NCI-H1105 (cell line): ENCODE measurements at places on chromosomes 3 and 15.

DNA sequence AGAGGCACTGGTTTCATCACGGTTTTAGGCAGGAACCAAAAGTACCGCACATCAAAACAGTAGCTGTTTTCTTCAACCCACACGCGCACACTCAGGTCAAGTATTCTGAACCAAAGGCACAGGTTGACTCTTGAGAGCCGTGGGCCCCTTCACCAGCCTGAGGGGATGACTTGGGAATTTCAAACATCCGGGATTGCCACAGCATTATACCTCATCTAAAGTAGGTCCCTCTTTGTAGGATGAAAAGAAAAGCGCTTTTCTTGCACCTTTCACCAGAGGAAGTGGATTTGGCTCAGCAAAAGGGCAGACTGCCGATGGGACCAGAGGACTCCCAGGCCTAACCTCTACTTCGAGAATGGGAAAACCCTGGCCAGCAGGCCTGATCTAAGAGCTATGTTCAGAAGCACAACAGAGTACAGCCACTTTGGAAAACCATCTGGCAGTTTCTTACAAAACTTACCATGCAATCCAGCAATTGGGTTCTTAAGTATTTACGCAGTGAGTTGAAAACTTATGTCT lies 88.2 kb upstream of the PROK2 start:
- no peak for DNase-seq

DNA sequence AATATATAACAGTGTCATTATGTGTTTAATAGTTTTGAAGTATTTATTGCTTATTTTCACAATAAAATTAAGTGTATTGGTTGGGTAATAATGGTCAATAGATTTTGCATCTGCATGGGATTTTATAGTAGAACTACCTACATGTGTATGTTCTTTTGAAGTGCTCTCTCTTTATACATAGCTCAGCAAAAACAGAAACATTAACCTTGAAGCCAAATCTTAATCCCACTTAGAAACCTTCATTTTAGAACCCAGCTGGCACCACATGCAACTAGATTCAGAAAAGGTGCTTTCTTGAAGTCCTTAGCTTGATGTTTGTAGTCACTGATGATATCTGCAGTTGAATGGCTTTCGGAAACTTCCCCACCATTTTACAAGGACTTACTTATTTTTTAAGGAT lies 146.9 kb upstream of the IL12A start:
- DNase-seq: no peak

GRCh38 chr3:182562274-182562673 lies 231.0 kb upstream of the ATP11B start:
- DNase-seq: no peak

DNA sequence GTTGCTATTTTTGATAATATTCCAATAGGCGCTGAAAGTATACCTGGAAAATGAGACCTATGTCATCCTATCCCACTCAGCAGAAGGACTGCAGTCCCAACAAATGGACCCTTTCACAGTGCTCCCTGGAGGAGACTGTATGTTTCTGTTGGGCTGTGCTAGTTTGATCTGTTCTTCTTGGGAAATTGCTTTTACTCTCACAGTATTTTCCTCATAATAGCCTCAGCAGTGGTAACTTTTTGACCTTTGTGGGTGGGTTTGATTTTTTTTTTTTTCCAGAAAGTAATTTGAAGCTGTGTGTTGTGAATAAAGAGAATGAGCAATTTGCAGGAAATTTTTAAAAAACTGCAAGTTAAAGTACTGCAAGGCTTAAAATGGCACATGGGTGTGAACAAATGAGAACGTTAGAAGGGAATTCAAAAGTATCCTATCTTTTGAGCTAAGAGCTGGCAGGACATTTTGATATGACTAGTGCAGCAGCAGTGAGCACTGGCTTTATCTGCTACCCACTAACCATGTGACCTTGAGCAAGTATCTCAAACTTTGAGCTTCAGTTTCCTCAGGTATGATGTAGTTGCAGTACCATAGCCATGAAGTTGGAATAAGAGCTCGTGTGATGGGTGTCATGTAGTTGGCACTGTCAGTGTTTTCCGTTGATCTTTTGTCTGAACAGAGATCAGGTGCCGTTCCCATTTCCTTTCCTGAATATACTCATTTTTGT lies 118.4 kb downstream of the ATG7 start:
- no peak for DNase-seq

GRCh38 chr3:190533511-190534281 lies 19.8 kb downstream of the IL1RAP start:
- DNase-seq: no peak

DNA sequence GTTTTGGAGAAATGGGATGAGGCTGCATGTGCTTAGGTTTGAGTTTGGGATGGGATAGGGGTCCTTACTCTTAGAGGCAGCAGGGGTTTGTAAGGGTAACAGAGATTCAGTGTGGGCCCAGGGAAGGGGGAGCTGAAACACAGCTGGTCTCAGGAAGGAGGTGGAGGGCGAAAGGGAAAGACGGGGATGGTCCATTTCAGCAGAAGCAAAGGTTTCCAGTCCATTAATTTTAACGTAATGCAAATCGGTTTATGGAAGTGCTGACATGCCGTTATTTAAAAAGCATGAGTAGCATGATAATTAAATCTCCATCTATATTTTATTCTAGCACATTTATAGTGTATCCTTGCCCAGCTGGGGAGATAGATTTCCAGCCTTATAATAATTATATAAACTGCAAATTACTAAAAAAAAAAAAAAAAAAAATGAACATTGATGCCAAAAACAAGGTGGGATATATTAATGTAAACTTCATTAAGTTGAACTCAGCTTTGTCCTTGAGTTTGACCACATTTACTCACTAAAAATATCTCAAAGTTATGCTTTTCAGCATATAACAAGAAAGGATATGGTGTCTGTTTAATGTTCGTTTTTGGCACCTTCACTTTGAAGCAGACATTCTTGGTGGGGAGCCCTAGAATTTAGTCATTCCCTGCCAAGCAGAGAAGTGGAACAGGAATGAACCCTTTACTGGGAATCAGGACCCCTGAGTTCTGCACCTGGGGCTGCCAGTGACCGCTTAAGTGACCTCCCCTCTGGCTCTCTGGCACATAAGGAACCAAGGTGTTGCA lies 234.7 kb downstream of the THSD4 start:
- no peak for DNase-seq

- DNase-seq: no peak
Observed at GRCh38 chr15:90594301-90594738, 64.6 kb downstream of the CRTC3 start.

DNA sequence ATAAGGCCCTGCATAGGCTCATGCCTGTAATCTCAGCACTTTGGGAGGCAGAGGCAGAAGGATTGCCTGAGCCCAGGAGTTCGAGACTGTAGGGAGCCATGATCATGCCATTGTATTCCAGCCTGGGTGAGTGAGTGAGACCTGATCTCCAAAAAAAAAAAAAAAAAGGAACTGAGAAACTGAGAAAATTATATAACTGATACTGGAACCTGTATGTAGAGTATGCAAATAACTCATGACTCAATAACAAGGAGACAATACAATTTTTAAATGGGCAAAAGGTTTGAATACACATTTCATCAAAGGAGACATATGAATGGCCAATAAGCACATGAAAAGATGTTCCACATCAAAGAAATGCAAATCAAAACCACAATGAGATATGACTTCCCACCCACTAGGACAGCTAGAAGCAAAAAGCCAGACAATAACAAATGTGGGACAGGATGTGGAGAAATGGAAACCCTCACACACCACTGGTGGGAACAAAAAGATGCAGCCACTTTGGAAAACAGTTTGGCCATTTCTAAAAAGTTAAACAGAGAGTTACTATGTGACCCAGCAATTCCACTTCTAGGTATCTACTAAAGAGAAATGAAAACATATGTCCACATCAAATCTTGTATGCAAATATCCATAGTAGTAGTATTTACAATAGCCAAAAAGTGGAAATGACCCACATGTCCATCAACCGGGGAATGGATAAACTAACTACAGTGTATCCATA lies 70.7 kb downstream of the IQSEC1 start:
- no peak for DNase-seq

DNA sequence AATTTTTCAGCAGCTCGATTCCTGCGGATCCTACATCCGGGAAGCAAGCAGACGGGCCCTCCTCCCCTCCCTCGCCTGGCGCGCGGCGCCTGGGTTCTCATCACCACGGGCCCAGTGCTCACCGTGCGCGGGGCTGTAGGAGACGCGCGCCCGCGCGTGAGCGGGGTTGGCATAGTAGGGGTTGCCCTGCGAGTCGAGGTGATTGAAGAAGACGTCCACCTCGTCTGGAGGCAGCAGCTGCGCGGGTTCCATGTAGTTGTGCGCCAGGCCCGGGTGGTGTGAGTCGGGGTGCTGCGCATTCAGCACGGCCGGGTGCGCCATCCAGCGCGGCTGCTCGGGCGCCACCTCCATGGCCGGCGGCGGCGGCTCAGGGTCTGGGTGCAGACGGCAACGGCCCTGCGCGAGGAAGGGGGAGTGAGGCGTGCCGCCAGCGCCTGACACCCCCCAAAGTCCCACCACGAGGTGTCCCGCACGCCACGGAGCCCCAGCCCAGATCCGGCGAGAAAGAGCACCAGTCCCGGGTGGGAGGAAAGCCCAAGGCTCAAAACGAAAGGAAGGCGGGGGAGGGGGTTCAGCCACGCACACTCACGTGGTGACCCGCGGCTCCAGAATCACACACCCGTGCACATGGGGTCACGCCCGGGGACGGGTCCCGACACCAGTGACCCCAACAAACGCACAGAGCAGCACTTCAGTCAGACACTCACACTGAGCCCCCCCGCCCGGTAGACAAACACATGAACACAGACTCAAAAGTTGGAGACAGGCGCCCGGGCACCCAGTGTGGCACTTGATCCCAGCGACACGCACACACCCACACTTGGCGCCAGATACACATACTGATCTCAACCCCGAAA lies 6.1 kb downstream of the GATA2 start:
- DNase-seq: peak; percentile 63

GRCh38 chr3:149188494-149188893 lies 33.1 kb downstream of the CP start:
- no peak for DNase-seq

GRCh38 chr3:13890377-13891016 lies 10.6 kb upstream of the WNT7A start:
- no peak for DNase-seq

- no peak for DNase-seq
Observed at GRCh38 chr3:10023587-10024310, 2.5 kb upstream of the FANCD2 start.

DNA sequence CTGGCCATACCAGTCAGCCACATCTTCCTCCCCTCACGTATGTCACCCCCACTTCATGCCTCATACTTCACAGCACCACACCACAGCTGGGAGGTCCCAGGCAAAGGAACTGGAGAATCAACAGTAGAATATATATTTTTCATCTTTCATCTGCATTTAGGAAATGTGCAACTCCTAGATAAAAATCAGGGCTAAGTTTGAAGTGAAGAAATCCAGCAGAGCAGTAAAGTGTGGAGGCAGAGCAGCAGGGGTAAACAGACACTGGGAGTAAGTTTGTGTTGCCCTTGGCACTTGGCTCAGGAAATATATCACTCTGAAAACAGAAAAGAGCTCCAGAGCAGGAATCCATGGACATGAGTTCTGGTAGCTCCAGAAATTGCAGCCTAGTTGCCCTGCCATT lies 2.8 kb upstream of the HERC1 start:
- no peak for DNase-seq

GRCh38 chr3:184941408-184941807 lies 129.4 kb downstream of the VPS8 start:
- DNase-seq: no peak

GRCh38 chr15:69380100-69380725 lies 33.9 kb upstream of the KIF23 start:
- DNase-seq: no peak

DNA sequence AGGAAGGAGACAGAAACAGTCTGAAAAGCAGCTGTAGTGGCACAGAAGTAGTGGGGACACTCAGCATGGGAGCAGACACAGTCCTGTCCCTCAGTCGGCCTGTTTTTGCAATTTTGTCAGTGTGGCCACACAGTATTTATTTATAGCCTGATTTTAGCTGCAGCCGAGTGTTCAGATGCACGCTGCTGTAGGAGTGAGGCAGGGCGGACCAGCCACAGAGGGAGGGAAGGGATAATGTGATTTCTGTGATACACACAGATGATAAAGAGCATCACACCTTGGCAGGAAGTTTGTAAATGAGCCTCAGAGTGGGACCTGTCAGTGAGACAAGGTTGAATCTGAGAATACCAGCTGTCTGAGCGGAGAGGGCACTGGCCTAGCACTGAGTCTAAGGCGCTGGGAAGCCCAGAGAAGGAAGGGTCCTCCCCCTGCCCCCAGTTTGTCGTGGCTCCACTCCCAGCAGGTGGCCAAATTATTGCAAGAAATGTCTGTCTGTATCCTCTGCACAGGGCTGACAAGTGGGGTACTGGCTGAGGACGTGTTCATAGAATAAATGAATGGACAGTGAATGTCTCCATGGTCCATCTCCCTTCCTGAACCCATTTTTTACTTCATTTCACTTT lies 3.8 kb downstream of the PSTPIP1 start:
- no peak for DNase-seq

DNA sequence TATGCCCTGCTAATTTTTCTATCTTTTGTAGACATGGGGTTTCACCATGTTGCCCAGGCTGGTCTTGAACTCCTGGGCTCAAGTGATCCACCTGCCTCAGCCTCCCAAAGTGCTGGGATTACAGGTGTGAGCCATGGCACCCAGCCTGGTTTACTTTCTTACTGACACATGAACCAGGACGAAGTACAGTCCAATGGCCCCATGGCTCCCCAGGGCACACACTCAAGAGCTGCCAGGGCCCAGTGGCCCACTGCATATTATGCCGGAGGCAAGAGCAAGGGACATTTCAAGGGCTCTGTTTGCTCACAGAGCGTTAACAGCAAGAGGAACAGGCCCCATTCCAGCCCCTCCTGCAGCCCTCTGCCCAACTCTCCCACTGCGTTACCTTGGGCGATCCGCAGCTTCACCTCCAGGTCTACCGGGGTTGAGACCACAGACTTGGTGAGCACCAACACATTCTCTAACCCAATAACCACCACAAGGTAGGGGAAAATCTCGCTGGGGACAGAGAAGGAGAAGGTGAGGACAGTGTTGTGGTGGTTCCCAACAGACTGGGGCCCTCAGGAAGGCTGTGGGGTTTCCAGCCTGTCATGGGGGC lies 42.8 kb downstream of the PTPN23 start:
- DNase-seq: no peak

DNA sequence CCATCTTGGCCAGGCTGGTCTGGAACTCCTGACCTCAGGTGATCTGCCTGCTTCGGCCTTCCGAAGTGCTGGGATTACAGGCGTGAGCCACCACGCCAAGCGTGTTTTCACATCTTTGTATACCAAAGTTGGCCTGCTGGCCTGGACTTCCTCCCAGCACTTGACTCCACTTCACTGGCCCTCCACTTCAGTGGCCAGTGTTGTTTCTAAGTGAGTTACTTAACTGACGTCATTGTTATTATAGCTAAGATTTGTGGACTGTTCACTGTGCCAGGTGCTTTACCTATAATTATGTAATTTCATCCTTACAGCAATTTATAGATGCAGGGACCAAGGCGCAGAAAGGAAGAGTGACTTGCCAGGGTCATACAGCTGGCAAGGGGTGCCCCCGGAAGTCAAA lies 52.0 kb downstream of the HRH1 start:
- peak; percentile 19 for DNase-seq

GRCh38 chr15:99928429-99928981 lies 195.3 kb upstream of the LYSMD4 start:
- no peak for DNase-seq
